ENCODE measurements at places on chromosomes 2 and 18. TPM values are rescaled to one million over a fixed set of nuclear protein-coding genes. Genes with fewer than 3 reads are reported as not detected.
A peak's percentile ranks its signal among the peaks of the same experiment; 100 is the strongest.

DNA sequence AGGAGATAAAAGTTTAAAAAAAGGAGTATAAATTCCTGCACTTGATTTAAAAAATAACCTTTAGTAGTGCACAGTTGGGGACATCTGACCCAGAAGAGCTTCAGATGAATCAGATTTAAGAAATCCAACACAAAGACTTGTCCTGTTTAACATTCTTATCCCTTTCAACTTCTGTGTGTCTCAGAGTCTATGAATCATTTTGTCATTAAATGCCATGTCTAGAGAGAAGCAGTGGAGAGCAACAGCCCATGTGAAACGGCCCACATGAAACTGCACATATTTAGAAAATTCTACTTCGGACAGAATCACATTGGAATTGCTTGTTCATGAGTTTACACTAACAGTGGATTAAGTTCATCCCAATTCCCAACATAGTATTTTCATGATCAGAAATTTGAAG lies 278.6 kb downstream of the SLC8A1 start:
- DNase-seq: no peak
- no peaks in the 10 kb centered on the region for H3K36me3 ChIP-seq
- no peak overlapping the region for H3K27ac ChIP-seq
- no peaks in the 10 kb centered on the region for H3K27me3 ChIP-seq
- no peak overlapping the region for H3K4me3 ChIP-seq
- H3K4me1 ChIP-seq: peaks cover 22% of the 10 kb centered on the region

DNA sequence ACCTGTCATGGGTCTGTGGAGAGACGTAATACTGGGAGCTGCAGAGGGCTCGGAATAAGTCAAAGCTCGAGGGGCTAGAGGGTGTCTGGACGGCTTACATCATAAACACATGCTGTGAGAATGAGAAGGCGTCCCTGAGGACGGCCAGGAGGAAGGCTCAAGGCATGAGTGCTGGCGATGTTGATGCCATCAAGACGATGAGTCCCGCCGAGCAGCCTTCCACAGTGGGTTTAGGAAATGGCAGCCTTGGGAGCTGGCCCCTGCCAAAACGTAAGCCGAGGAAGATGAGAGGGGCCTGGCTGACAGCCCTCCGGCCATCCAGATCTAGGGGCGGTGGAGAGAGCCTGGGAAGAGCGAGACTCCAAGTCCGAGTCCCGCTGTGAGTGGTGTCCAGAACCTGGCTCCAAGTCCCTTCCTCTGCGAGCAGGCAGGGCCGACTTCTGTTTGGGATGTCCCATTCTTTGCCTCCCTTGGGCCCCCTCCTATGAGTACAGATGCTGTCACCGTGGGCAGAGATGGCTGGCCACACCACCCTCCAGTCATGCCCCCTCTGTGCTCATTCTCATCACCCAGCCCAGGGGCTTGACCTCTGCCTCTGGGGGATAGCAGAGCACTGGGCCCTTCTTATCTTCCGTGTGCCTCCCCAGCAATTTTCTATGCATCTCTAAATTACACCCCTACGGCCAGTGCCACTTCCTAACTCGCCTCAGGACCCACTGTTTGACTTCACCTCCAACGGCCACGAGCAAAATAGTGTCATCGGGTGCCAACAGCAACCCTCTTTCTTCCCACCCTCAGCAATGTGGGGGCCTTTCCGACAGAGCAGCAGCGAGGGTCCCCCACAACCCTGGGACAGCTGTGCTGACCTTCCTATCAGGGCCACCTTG lies 175.7 kb downstream of the FAM210A start:
- peaks cover 32% of the 10 kb centered on the region for H3K27me3 ChIP-seq
- no peak overlapping the region for H3K4me3 ChIP-seq
- H3K27ac ChIP-seq: no peak overlapping the region
- no peaks in the 10 kb centered on the region for H3K4me1 ChIP-seq

DNA sequence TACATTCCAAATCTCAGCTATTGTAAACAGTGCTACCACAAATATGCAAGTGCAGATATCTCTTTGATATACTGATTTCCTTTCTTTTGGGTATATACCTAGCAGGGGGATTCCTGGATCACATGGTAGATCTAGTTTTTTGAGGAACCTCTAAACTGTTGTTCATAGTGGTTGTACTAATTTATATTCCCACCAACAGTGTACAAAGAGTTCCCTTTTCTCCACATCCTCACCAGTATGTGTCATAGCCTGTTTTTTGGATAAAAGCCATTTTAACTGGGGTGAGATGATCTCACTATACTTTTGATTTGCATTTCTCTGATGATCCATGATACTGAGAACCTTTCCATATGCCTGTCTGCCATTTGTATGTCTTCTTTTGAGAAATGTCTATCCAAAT lies 6.3 kb upstream of the CCNT2 start:
- H3K27ac ChIP-seq: no peak overlapping the region
- H3K36me3 ChIP-seq: no peaks in the 10 kb centered on the region
- H3K27me3 ChIP-seq: peaks cover 11% of the 10 kb centered on the region
- no peak overlapping the region for H3K4me3 ChIP-seq

GRCh38 chr18:60209042-60209441 lies 163.5 kb downstream of the MC4R start:
- no peaks in the 10 kb centered on the region for H3K4me1 ChIP-seq
- no peaks in the 10 kb centered on the region for H3K36me3 ChIP-seq
- no peak for DNase-seq
- H3K4me3 ChIP-seq: no peak overlapping the region
- H3K27ac ChIP-seq: no peak overlapping the region

DNA sequence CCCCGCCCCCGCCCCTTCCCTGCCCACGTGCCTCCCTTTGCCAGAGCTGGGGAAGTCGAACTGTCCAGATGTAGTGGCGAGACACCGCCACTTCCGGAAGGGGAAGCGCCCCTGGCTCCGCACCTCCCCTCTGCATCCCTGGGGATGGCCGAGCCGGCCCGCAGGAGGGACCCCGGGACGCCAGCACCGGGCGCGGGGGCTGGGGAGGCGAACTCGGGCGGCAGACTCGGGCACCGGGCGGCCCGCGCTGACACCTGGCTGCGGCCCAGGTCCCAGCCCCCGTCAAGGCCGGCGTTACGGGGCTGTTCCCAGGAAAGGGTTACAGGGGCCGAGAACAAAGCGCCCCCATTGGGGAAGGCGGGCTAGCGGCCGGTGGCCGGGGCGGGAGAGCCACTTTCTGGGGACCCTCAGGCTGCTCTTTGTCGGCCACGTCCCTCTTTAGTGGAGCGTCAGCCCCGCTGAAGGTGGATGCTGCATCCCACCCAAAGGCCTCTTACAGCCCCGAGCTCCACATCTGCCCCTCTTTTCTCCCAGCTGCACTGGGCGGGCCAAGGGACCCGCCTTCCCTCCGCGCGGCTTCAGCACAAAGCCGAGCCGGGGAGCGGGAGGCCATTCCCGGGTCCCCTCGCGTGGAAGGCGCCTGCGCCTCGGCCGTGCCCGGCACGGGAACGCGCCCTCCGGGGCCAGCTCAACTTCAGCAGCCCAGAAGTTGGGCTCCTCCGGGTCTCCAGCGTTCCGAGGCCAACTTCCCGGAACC lies 1.3 kb downstream of the SDC1 start:
- no peak for DNase-seq
- peaks cover 27% of the 10 kb centered on the region for H3K4me1 ChIP-seq
- H3K36me3 ChIP-seq: no peaks in the 10 kb centered on the region
- no peaks in the 10 kb centered on the region for H3K27me3 ChIP-seq
- peak overlapping the region; percentile 64 for H3K4me3 ChIP-seq
- no peak overlapping the region for H3K27ac ChIP-seq

DNA sequence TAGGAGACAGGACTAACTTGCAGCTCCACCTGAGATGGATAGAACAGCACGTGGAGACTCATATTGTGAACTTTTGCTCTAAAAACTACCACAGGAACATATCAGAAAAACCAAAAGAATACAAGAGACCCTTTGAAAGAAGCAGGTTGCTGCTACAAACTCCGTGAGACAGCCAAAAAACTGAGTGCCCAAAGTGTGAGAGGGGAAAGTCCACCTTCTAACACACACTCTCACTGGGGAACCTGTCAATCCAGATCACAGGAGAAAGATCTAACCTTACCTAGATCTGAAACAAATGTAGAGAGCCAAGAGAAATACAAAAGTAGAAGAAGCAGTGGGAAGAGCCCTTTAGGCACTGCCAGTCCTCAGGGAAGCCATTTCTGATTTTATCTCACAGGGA lies 46.3 kb upstream of the SPOPL start:
- no peak overlapping the region for H3K4me3 ChIP-seq
- H3K27ac ChIP-seq: no peak overlapping the region
- no peaks in the 10 kb centered on the region for H3K27me3 ChIP-seq
- H3K36me3 ChIP-seq: no peaks in the 10 kb centered on the region

- no peaks in the 10 kb centered on the region for H3K27me3 ChIP-seq
- no peak for DNase-seq
- peaks cover 41% of the 10 kb centered on the region for H3K36me3 ChIP-seq
- H3K4me1 ChIP-seq: peaks cover 36% of the 10 kb centered on the region
- no peak overlapping the region for H3K27ac ChIP-seq
- no peak overlapping the region for H3K4me3 ChIP-seq
Measured at GRCh38 chr2:222939979-222940378, 79.1 kb downstream of the ACSL3 start.

DNA sequence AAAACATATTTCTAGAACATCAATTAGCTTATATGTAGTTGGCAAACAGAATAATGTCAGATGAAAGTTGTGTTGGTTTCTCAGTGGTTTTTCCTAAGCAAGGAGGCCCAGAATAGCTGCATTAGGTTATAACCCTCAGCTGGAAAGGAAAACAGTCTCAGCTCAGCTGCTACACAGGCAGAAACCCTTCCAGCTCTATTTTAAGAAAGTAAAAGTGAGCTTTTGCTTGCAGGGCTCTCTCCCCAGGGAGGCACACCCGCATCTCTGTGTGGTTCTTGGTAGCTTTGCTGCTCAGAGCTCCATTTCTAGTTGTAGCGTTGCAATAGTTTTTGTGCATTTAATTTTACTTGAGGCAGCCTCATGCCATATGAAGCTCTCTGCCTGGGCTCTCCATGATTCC lies 54.6 kb downstream of the PIKFYVE start:
- H3K27me3 ChIP-seq: no peaks in the 10 kb centered on the region
- peaks cover 29% of the 10 kb centered on the region for H3K4me1 ChIP-seq
- H3K27ac ChIP-seq: peak overlapping the region; percentile 71
- DNase-seq: no peak

DNA sequence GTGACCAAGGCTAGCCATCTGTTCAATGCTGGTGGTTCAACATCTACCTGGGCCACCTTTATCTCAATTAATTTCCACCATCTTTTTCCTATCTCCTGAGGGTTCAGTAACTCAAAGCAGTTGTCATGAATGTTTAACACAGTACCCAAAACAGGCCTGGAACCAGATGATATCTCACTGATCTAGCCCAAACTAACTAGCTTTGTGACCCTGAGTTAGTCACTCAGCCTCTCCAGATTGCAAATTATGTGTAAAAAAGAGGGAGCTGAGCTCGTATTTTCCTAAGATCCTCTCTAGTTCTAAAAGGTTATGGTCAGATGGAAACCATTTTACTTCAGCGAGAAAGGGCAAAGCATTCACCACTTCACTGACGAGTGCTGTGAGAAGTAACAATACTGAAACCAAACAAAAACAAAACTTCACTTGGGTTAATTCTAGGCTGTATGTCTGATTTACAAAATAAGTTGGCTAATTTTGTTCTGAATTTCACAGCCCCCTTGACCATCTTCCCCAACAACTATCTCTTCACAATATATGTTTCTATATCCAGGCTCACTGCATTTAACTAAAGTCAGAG lies 14.8 kb downstream of the SPRED2 start:
- H3K27ac ChIP-seq: no peak overlapping the region
- no peak for DNase-seq
- no peaks in the 10 kb centered on the region for H3K36me3 ChIP-seq
- no peak overlapping the region for H3K4me3 ChIP-seq
- H3K27me3 ChIP-seq: no peaks in the 10 kb centered on the region
- peaks cover 32% of the 10 kb centered on the region for H3K4me1 ChIP-seq

The HSPE1 gene
- total RNA-seq: 70.4 TPM

The ANKRD53 gene
- total RNA-seq: 2.7 TPM

The MYO5B gene
- total RNA-seq: not detected

The RSAD2 gene
- not detected for total RNA-seq

The TXNDC9 gene
- total RNA-seq: 27.5 TPM

The CAPN14 gene
- total RNA-seq: 0.24 TPM

The ASTL gene
- not detected for total RNA-seq

All from osteocyte (in vitro differentiated cells).